ENCODE measurements at places on chromosomes 3 and 15.

DNA sequence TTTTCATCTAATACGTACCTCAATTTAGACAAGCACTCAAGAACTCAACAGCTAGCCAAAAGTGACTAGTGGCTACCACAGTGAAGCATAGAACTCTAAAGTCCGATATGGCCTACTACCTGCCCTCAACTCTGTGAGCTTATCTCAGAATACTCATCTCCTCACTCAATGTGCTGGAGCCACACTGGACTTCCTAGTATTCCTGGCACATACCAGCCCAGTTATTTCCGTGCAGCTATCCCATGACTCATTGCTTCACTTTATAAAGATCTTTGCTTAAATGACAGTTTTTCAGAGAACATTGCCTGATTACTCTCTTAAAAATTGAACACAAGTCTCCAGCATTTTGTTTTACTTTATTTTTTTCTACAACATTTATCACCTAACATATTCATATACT is 524.7 kb downstream of the PYDC2 start:
- no peak for DNase-seq

GRCh38 chr15:47961401-47962090 is 159.2 kb upstream of the SLC24A5 start:
- peak; percentile 2 for DNase-seq

- no peak for DNase-seq
Observed at GRCh38 chr3:158493931-158494330, 77.1 kb upstream of the MLF1 start.

DNA sequence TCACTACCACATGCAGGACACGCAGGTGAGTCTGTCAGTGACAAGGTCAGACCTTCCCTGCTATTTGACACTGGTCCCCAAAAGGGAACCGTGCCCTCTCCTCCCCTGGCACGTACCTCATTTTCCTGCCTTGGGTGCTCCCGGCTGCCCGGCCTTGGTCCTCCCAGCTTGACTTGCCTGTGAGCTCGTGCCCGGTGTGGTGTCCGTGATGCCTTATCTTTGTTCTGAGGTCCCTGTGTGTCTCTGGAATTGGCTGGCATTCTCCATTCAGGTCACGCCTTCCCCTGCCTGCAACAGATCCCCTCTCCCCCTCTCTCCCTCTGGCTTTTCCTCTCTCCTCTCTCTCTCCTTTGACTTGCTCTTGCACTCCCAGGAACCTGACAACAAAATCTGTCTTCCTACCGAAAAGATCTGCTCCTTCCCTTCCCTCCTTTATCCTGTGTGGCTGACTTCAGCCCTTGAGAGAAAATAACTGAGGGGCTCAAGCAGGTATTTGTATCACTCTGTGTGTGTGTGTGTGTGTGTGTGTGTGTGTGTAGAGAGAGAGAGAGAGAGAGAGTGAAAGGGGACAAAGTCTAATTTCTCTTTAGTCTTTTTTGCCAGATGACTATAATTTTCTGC is at the start of gene MASP1:
Gene MASP1, minus strand, starts transcription at position 226 of the 621 bp plus-strand sequence. Its CDS starts 105 bp downstream, at position 121.
- DNase-seq, result no peak

DNA sequence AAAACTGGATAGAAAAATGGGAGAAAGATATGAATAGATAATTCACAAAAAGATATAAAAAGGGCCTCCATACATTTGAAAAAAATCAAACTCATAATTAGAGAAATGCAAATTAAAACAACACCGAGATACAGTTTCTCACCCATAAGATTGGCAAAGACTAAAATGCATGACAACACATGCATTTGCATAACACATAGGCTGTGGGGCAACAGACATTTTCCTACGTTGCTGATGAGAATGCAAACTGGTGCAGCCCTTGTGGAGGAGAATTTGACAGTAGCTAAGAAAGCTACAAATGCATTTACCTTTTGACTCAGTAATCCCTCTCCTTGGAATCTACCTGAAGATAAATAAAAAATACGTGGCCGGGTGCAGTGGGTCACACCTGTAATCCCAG is 11.4 kb upstream of the CAND2 start:
- DNase-seq, result no peak

DNA sequence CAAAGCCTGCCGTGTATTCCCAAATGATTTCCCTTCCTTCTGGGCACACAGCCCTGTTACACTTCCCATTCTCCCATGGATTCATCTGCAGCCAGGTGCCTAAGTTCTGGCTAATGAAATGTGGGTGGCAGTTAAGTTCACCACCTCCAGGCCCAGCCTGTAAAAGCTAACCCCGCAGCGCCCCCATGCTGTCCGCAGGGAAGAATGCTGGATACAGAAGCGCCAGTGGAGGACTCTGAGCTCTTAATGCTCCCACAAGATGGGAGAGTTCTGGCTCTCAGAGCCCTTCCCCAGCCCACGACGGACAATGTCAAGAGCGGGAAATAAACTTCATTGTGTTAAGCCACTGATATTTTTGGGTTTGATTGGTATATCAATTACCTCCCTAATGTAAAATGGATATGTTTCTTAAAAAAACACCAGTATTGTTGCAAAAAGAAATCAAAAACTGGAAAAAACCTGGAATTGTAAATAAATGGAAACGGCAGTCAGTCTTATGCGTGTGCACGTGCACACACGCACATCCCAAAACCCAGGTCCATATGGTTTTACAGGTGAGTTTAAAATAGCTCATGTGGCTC is 37.7 kb upstream of the FGD5 start:
- DNase-seq, result peak; percentile 33

DNA sequence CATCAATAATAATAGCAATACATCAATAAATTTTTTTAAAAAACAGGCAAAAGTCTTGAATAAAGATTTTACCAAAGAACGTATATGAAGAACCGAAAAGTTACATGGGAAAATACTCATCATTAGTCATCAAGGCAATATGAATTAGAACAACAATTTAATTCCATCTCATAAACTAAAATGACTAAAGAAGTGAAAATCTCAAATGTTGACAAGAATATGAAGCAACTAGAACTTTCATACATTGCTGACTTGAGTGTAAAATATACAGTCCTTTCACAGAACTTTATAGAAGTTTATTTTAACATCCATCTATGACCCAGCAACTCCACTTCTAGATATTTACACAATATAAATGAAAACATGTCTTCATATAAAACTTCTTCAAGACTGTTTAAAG is 35.3 kb upstream of the ABHD10 start:
- DNase-seq, result no peak

DNA sequence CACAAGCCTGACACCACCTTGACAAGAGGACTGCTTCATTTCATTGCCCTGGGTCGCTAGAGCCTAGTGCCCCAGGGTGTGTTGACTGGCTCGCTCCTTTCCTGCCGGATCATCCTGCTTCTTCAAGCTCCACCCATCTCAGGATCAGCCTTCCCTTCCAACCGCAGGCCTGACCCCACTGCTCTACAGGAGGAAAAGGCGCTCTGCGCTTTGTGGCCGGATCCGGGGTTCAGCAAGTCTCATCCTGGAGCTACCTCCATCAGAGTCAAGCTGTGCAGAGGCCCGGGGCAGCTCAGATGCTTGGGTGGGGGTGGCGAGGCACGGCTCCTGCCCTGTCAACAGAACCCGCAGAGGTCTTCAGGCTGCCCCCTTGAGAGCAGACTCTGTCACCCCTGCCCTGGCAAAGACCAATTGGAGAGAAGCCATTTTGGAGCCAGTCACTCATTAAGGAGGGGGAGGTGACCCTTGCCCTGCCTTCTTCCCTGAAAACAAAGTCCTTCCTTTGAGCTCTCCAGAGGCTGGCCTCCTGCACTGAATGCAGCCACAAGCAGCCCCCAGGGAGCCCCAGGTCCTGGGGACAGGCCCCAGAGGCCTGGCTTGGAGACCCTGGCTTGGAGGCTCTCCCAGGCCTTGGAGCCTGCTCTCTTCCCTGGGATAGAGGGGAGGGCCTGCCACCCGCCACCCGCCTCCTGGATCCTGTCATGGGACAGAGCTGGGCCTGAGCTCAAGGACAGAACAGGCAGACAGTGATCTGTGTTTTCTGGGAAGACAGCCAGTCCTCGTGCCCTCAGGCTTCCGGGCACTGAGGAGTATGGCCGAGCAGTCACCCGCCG is 80.3 kb downstream of the CPN2 start:
- no peak for DNase-seq

DNA sequence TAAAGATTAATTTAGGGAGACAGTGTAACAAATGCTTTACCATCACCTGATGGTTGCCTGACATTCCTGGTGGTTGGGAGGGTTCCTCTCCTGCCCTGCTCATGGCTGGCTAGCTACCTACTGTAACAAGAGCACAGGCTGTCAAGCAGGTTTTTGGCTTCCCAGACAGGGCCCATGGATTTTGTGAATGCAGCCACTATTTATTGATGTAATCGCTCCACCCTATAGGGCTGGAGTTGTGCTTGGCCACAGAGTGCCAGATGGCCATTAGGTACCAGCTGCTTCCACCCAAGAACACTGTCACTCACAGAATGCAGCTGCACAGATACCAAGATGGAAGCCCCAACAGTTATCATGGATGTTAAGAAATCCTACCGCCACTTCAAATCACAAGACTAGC is 31.0 kb upstream of the KLHL25 start:
- no peak for DNase-seq

DNA sequence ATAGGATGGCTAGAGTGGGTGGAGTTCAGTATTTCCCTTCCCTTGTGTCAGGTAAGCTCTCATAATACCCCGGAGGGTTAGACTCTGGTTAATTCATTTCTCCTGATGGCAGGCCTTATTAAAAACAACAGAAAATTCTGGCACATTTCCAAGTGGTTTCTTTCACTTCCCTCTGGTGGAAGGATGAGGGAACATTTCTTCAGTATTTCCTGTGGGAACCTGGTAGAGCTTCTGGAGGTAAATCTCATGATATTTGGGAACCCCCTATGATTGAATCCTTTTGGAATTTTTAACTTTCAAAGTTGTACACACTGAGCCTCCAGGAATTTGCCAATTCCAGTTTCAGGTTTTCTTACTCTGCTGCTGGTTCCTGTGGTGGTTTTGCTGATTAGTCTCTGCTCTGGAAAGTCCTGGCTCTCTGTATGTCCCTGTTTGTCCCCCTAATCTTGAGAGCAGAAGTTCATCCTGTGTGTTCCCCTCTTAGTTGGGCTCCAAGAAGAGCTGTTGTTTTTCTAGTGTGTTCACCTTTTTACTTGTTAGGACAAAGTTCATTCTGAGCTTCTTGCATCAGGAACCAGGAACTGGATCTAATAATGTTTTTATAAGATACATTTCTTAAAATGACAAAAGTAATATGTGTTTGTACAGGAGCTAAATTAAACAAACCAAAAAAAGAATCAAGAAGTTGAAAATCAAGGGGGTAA is 12.1 kb downstream of the CHRNA7 start:
- no peak for DNase-seq

DNA sequence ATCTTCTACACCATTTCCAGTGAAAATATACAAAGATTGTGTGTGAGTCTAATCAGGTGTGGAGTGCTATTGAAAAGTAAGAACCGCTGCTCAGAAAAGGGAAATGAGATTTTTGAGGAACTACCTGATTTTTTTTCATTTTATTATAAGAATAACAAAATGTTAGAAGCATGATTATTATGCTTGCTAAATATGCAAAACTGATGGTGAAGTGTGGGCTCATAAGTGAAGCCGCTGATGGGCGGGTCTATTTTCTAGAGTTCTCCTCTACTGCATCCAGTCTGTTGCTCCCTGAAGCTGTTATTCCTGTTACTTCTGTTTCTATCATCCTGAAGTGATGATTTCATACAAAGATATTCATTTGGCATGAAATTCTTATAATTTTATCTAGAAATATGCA is 612.0 kb downstream of the CADM2 start:
- DNase-seq, result no peak

GRCh38 chr3:195263925-195264600 is 6.9 kb downstream of the XXYLT1 start:
- no peak for DNase-seq

- DNase-seq, result peak; percentile 4
Observed at GRCh38 chr3:105527949-105528348, 161.2 kb downstream of the ALCAM start.

GRCh38 chr3:148062590-148062989 is 635.1 kb upstream of the AGTR1 start:
- no peak for DNase-seq

DNA sequence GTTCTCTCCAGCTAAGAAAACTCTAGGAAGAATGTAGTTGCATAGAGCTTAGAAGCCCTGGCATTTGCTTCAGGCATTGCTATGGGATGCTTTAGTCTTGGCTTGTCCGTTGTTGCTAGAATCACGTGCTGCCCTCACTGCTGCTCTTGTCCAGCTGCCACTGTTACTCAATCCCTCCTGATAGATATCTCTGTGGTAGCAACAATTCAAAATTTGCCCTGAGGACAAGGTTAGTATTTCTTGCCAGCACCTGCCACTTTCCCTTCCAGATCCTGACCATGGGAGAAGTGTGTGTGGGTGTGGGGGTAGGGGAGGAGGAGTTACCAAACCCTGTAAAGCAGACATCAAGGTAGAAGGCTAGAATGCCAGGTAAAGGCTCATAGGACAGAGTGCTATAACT is 113.8 kb downstream of the PPM1L start:
- no peak for DNase-seq

DNA sequence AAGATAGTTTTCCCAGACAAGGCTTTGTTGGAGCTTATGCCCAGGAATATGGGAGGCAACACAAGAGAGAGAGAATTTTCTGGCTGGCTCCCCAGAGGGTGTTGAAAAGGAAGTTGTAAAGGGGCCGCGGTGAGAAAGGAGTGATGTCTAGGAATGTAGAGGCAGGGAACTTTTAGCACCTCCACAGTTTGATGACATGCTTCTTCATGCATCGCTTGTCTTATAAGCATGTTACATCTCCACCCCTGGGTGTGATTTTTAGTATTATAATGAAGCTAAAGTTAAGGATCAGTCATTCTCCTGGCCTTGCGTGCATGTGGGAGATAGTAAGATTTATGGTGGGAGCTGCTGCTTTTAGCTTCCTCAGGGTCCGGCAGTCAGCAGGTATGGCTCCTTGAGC is 32.8 kb upstream of the TF start:
- DNase-seq, result no peak

- DNase-seq, result no peak
Observed at GRCh38 chr3:187747506-187747905, 2.2 kb upstream of the BCL6 start.

- no peak for DNase-seq
Observed at GRCh38 chr3:192719964-192720363, 7.4 kb downstream of the FGF12 start.

- DNase-seq, result no peak
Observed at GRCh38 chr3:48413086-48413485, 16.8 kb downstream of the PLXNB1 start.

DNA sequence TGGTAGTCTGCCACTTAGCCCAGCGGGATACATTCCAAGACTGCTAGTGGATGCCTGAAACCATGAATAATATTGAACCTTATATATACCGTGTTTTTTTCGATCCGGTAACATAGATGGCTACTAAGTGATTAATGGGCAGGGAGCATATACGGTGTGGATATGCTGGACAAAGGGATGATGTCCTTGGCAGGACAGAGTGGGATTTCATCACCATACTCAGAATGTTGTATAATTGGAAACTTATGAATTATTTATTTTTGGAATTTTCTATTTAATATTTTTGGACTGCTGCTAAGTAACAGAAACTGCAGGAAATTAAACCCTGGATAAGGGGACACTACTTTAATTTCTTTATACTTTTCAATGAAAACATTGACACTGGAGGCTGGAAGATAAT is 53.2 kb downstream of the ASTE1 start:
- DNase-seq, result no peak

- no peak for DNase-seq
Observed at GRCh38 chr3:43647331-43648166, 25.7 kb upstream of the ANO10 start.

- DNase-seq, result no peak
Observed at GRCh38 chr3:116316771-116317170, 128.5 kb downstream of the LSAMP start.

- DNase-seq, result no peak
Observed at GRCh38 chr3:46124216-46125177, 83.6 kb downstream of the CCR1 start.

Data from activated naive CD8-positive, alpha-beta T cell treated with anti-CD3 and anti-CD28 coated beads for 36 hours (primary cell).